ENCODE measurements at places on chromosomes 16 and 17.

DNA sequence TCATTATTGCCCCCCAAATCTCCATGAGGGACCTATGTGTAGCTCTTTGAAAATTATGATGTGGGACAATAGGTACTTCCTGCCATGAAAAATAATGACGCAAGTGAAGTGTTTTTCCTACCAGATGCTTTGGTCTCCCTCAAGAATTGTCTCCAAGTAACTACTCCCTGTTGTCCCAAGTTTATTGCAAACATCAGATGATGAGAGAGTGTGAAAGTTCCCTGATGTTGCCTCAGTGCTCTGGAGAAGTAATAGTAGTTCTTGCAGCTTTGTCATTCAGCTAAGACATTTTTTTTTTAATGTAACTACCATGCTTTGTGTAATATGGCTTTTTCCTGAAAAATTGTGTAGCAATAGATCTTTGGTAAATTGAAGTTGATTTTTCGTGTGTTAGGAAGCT is 20.1 kb downstream of the LPCAT2 start:
- H3K4me3 ChIP-seq, result no peak overlapping the region
- DNase-seq, result no peak
- peaks cover 1% of the 10 kb centered on the region for H3K36me3 ChIP-seq
- peaks cover 21% of the 10 kb centered on the region for H3K27me3 ChIP-seq

- no peaks in the 10 kb centered on the region for H3K36me3 ChIP-seq
- H3K27me3 ChIP-seq, result peaks cover 66% of the 10 kb centered on the region
- H3K4me3 ChIP-seq, result no peak within 1 kb of the TSS
- no peaks in the 10 kb centered on the region for H3K4me1 ChIP-seq
- no peak within 1 kb of the TSS for H3K27ac ChIP-seq
Measured at GRCh38 chr16:23712976-23713375, at the start of gene ERN2. ERN2 (minus strand) TSS chr16:23713222; CDS start chr16:23713187, 35 bp downstream.

GRCh38 chr16:2437032-2437790 is 8.0 kb downstream of the CCNF start:
- peak overlapping the region; percentile 29 for H3K27ac ChIP-seq
- DNase-seq, result no peak
- no peaks in the 10 kb centered on the region for H3K27me3 ChIP-seq
- H3K4me1 ChIP-seq, result no peaks in the 10 kb centered on the region

GRCh38 chr17:41167561-41167960 is 460 bp downstream of the KRTAP4-3 start:
- H3K4me1 ChIP-seq, result no peaks in the 10 kb centered on the region
- H3K27ac ChIP-seq, result no peak overlapping the region
- peaks cover 17% of the 10 kb centered on the region for H3K27me3 ChIP-seq
- H3K4me3 ChIP-seq, result no peak overlapping the region

DNA sequence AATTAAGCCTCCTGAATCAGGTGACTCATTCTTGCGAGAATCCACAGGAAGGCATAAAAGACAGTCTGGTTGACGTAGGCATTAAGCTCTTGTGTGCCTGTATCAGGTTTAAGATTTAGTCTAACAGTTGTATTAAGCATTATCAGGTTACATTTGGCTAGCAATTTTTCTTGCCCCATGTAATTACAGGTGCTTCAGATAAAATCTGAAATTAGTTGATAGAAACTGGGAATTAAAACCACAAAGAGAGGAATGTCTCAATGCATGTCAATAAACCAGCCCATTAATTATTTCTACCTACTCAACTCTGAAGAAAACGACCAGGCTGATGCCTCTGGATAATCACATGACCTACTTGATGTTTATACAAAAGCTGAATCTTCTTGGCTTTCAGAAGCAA is 217.2 kb downstream of the CA10 start:
- no peak overlapping the region for H3K27ac ChIP-seq
- H3K36me3 ChIP-seq, result no peaks in the 10 kb centered on the region
- H3K27me3 ChIP-seq, result no peaks in the 10 kb centered on the region
- DNase-seq, result no peak

DNA sequence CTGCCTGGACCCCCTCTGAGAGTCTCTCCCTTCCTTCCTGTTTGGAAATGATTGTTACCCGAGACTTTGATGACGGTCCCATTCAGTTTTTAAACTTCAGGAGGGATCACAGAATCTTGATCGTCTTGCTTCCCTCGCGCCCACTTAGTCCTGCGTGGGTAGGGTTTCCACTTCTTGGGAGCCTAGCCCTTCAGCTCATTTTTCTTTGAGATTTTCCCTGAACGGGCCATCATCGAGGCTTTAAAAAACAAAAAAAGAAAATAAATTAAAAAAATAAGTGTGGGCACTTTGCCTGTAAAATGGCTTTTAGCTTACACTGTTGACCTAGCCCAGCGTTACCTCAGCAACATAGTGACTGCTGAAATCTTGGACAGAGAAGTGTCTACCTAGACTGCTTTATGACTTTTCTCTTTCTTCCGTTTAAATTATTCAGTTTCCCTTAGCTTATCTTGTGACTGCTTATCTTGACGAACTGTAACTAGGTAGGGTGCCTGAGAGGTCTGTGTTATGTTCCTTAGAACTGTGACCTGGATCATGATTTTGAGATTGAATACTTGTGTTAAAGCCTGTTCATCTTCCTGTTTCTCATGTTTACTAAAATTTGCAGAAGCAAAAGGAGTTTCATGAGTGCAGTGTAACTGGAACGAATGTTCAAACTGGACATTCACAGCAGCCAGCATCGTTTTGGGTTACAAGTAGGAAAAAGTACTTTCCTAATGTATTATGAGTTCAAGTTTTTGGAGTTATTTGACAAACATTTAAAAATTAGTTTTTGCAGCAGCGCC is 874 bp downstream of the WWP2 start:
- peaks cover 6% of the 10 kb centered on the region for H3K36me3 ChIP-seq
- DNase-seq, result no peak
- H3K4me3 ChIP-seq, result peak overlapping the region; percentile 93
- H3K4me1 ChIP-seq, result peaks cover 49% of the 10 kb centered on the region

DNA sequence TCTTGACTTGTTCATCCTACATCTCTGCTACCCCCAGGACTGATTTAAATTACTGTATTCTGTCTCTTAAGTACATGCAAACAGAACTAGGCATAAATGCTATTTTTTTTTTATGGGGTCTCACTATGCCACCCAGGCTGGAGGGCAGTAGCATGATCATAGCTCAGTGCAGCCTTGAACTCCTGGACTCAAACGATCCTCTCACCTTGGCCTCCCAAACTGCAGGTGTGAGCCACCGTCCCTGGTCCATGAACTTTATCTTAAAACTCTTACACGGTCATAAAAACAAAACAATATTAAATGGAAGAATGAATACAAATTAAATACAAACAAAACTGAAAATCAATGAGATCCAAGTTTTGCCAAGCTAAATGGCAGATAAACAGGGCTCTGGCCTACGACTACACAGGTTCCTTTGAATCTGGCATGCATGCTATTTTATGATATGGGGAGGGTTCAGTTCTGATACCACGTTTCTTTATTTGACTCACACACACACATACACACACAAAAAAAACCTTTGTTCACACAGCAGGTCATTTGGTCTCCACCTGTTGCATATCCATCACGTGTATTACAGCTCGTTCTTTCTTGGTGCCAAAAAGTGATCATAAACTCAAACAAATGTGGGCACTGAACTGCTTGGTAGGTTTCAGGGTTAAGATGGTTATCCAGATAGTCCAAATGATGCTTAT is 1.1 kb upstream of the PKD1L3 start:
- no peaks in the 10 kb centered on the region for H3K4me1 ChIP-seq
- no peak for DNase-seq
- H3K36me3 ChIP-seq, result no peaks in the 10 kb centered on the region

GRCh38 chr16:21723532-21723931 is 59.8 kb downstream of the OTOA start:
- H3K27me3 ChIP-seq, result no peaks in the 10 kb centered on the region
- H3K36me3 ChIP-seq, result no peaks in the 10 kb centered on the region
- no peak overlapping the region for H3K27ac ChIP-seq

- H3K4me3 ChIP-seq, result no peak overlapping the region
- no peak for DNase-seq
- H3K27ac ChIP-seq, result no peak overlapping the region
- H3K4me1 ChIP-seq, result no peaks in the 10 kb centered on the region
- H3K27me3 ChIP-seq, result no peaks in the 10 kb centered on the region
- peaks cover 80% of the 10 kb centered on the region for H3K36me3 ChIP-seq
Measured at GRCh38 chr17:80367503-80367902, 47.5 kb upstream of the ENDOV start.

GRCh38 chr16:70665806-70666735 is 19.7 kb downstream of the IL34 start:
- DNase-seq, result no peak
- no peaks in the 10 kb centered on the region for H3K4me1 ChIP-seq
- H3K4me3 ChIP-seq, result no peak overlapping the region
- H3K36me3 ChIP-seq, result peaks cover 18% of the 10 kb centered on the region

DNA sequence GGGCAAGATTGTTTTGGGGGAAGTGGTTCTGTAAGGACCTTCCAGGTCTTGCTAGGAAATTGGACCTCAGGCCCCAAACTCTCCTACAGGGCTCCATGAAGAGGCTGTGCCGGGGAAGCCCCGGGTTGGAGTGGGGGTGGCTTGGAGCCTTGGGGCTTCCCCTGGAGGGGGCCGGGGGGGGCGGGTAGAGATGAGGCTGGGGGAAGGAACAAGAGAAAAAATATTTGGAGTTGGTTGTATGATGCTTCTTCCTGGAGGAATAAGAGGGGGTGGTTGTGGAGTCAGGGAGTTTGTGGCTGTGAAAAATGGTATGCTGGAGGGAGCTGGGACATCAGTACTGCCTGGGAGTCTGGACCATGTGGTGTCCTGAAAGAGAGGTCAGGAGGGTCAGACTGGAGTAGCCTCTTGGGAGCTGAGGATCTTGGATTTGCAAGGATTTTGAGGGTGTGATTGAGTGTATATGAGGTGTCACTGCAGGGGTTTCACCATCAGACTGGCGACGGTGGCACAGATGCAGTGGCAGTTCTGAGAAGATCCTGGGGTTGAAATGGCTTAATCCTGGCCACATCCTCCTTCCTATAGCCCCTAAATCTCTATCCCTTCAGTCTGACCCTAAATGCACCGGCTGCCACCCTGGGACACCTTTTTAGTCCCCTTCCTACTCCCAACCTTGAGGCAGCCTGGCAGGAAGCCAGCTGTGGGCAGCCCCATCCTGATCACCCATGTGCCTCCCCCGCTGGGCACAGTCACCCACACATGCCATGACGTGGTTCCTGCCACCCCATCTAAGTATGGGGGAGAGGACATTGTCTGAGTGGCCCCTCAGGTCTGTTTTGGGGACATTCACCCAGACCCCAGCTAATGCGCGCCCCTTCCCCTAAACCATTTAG is 10.9 kb downstream of the RARA start:
- H3K4me3 ChIP-seq, result peak overlapping the region; percentile 79
- H3K27me3 ChIP-seq, result no peaks in the 10 kb centered on the region
- H3K4me1 ChIP-seq, result peaks cover 87% of the 10 kb centered on the region
- peak; percentile 77 for DNase-seq
- peak overlapping the region; percentile 96 for H3K27ac ChIP-seq
- H3K36me3 ChIP-seq, result peaks cover 65% of the 10 kb centered on the region

DNA sequence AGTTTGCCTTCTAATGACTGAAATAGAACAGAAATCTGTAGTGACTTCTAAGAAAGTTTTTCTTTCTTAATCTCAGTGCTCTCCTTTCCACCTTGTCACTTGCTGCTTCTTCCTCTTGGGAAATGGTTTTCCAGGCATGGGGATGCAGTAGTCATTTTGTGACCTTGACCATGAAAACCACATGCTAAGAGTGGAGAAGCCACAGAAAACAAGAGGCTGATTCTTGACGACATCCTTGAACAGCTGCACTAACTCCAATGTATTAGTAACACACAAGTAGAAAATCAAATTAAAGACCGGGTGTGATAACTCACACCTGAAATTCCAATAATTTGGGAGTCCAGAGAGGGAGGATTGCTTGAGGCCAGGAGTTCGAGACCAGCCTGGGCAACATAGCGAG is 15.5 kb upstream of the USP31 start:
- peaks cover 83% of the 10 kb centered on the region for H3K27me3 ChIP-seq
- H3K36me3 ChIP-seq, result peaks cover 4% of the 10 kb centered on the region
- H3K4me3 ChIP-seq, result no peak overlapping the region
- no peaks in the 10 kb centered on the region for H3K4me1 ChIP-seq
- no peak overlapping the region for H3K27ac ChIP-seq

DNA sequence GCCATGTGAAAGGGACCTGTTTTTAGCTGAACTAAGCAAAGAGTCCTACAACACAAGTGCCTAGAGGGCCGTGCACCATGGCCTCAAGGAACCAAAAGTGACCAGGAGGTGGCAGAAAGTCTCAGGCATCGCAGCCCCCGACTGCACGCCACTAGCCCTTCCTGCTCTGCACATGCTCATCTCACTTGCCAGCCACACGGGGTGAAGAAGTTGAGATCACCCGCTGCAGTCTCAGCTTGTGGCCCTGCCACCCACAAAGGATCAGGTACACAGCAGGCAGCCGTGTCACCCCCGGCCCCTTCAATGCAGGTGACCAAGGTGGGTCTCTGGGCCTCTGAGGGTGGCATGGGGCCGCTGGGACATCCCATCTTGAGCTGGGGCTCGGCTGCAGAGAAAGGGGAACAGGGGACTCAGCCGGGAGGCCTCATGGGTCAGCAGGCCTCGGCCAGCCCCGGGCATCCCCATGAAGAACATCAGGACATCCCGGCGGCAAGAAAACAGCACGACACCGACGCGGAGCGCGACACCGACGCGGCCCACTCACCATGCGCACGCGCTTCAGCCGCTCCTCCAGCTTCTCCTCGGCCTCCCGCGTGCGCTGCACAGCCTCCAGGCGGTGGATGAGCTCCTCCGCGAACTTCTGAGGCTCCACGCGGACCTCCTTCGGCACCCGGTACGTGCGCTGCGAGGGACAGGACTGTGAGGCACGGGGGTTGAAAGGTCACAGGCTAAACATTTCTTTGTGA is 21.0 kb downstream of the PDIA2 start:
- peaks cover 23% of the 10 kb centered on the region for H3K4me1 ChIP-seq
- H3K36me3 ChIP-seq, result peaks cover 41% of the 10 kb centered on the region
- no peak for DNase-seq
- H3K27ac ChIP-seq, result no peak overlapping the region

GRCh38 chr16:71408536-71408935 is 33.3 kb downstream of the TLE7 start:
- H3K27me3 ChIP-seq, result peaks cover 94% of the 10 kb centered on the region
- H3K36me3 ChIP-seq, result peaks cover 2% of the 10 kb centered on the region
- H3K27ac ChIP-seq, result no peak overlapping the region
- no peak overlapping the region for H3K4me3 ChIP-seq
- DNase-seq, result no peak
- peaks cover 18% of the 10 kb centered on the region for H3K4me1 ChIP-seq

- no peak overlapping the region for H3K27ac ChIP-seq
- H3K27me3 ChIP-seq, result peaks cover 9% of the 10 kb centered on the region
- no peak overlapping the region for H3K4me3 ChIP-seq
- H3K36me3 ChIP-seq, result peaks cover 8% of the 10 kb centered on the region
- peaks cover 40% of the 10 kb centered on the region for H3K4me1 ChIP-seq
Measured at GRCh38 chr17:76137351-76138233, 3.5 kb downstream of the FOXJ1 start.
